Hematopoietic multipotent progenitor cell treated with erythropoietin and hydrocortisone succinate and interleukin-3 and kit ligand, for 6 days (in vitro differentiated cells): ENCODE measurements at places on chromosomes 1 and 21.

DNA sequence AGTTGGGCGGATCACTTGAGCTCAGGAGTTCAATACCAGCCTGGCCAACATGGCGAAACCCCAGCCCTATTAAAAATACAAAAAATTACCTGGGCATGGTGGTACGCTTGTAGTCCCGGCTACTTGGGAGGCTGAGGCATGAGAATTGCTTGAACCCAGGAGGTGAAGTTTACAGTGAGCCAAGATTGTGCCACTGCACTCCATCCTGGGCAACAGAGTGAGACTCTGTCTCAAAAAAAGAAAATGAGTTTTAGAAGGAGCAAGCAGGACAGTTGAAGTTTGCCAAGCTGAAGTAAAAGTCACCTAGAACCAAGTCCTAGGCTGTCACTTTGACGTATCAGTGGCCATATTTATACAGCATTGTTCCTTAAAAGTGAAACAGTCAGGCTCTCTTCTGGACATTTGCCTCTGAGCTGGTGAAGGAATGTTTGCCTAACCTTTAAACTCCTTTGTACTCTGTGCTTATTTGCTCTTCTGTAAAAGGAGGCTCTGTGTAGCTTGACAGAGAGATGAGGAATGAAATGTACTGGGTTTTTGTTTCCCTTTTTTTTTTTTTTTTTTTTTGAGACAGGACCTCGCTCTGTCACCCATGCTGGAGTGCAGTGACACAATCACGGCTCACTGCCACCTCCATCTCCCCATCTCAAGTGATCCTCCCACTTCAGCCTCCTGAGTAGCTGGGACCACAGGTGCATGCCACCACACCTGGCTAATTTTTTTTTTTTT, 2.8 kb downstream of the RAB4A start:
- no peak for DNase-seq

DNA sequence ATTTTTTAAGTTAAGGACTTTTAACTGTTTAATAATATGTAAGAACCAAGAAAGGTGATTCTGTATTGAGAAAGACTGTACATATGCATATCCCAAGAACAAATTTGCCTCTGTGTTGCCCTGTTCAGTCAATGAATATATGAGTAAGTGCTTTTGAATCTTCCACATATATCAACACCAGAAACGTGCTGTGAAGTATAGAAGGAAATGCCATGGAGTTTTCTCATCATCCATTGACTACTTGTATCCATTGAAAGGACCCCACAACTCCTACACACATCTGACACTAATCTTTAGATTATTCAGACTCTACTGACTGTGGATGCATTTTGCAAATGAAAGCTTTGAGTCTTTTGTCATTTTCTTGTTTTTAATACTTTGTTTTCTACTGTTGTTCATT, 366.9 kb downstream of the S1PR1 start:
- DNase-seq, result no peak

DNA sequence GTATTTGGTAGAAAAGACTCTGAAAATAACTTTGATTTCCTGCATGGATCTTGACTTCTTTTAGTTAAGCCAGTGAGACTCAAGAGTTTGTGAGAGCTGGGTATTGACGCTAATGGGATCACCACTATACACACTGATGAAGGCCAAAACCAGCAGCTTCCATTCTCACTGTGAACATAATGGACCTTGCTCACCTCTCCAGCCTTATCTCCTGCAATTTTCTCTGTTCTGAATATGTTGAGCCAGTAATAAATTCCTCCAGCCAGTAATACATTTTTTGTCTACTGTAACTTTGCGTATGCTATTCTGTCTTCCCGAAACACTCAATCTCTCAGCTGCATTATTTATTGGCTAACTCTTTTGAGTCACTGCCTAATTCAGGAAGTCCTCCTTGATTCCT, 111.6 kb upstream of the PPP2R5A start:
- DNase-seq, result no peak

- no peak for DNase-seq
These were observed 40.0 kb downstream of the RCAN1 start for GRCh38 chr21:34574601-34575529.

GRCh38 chr1:47684964-47685762, 247.3 kb downstream of the FOXD2 start:
- no peak for DNase-seq

DNA sequence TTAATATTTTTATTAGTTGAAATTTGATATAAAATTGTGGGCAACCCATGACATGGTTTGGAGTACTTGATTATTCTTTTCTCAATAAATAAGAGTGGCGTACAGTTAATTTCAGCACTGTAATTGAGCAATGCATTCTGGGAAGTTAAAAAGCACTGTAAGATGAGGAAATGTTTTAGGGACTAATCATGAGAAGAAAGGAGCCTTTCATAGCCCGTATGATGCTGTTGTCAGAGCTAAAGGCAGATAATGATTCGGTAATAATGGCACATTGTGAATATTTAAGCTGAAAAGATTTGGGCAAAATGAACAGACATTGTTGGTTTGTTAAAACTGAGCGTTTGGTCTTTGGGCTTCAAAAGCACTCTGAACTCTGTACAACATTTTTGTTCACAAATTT, 139.3 kb downstream of the NFIA start:
- no peak for DNase-seq

DNA sequence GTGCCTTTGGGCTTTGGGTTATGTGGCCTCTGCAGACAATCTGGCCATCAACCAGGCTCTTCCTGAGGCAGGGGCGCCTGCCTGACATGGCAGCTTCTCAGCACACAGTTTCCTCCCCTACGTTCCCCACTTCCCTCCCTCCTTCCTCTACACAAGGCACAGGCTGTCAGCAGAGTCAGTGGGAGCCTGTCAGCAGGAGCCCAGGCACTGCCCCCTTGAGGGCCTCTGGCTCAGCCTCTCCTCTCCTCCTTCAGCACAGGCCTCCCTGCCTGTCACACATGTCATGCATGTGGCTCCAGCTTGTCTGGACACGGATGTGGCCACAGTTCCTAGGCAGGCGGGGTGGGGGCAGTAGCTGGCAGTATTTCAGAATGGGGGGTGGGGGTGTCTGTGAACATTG, 52.2 kb upstream of the ARTN start:
- DNase-seq, result peak; percentile 46

- DNase-seq, result no peak
These were observed 13.4 kb downstream of the LRRC41 start for GRCh38 chr1:46289976-46290375.

DNA sequence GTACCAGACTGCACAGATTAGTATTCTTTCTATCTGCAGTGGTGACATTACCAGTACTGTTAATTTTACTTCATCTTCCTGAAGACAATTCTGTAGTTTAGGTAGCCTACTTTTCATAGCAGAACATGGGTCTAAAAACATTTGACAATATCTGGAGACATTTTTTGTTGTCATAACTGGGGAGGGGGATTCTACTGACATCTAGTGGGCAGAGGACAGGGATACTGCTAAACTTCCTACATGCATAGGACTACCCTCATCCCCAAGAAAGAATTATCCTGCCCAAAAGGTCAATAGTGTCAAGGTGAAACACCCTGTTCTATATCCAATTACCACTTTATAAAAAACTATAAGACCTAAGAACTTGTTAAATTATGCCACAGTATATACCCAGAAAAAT, 3.4 kb upstream of the ARHGAP29 start:
- DNase-seq, result peak; percentile 17

GRCh38 chr1:162030759-162031280, 7.2 kb upstream of the OLFML2B start:
- no peak for DNase-seq

GRCh38 chr1:212396638-212397037, 18.0 kb downstream of the PACC1 start:
- peak; percentile 12 for DNase-seq

DNA sequence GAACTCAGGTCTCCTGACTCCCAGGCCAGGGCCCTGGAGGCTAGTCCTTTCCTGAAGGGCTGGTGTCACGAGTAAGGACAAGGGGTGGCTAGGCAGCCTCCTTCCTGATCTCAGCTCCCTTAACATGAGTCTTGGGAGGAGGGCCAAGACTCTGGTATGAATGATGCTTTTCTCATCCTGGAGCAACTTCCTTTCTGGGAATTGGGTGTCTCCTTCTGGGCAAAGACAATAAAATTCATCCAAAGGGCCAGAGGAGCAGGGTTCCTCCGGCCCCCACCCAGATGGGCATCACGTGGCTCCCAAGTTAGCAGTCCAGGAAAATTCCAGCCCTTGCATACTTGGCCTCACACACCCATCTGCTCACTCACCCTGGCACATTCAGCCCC, at the start of gene FAM167B:
FAM167B (plus strand) TSS at position 335 of the 386 bp plus-strand sequence. CDS start 200 bp downstream, outside the sequence.
- no peak for DNase-seq

DNA sequence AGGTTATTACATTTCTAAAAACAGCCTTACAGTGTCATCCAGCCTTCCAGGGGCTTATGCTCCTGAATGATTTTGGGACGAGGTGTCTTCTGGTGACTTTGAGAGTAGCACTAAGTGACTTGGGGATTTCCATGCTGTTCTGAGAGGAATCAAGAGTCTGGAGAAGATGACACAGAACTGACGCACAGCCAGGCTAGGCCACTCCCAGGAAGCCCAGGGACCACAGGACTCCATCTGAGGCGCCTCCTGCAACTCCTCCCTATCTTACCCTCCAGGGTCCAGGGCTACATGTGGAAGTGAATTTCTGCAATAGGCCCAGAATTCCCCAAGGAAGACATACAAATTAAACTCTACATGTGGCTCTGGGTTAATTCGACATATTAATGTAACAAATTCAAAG, 92.5 kb downstream of the SLC25A24 start:
- peak; percentile 30 for DNase-seq

DNA sequence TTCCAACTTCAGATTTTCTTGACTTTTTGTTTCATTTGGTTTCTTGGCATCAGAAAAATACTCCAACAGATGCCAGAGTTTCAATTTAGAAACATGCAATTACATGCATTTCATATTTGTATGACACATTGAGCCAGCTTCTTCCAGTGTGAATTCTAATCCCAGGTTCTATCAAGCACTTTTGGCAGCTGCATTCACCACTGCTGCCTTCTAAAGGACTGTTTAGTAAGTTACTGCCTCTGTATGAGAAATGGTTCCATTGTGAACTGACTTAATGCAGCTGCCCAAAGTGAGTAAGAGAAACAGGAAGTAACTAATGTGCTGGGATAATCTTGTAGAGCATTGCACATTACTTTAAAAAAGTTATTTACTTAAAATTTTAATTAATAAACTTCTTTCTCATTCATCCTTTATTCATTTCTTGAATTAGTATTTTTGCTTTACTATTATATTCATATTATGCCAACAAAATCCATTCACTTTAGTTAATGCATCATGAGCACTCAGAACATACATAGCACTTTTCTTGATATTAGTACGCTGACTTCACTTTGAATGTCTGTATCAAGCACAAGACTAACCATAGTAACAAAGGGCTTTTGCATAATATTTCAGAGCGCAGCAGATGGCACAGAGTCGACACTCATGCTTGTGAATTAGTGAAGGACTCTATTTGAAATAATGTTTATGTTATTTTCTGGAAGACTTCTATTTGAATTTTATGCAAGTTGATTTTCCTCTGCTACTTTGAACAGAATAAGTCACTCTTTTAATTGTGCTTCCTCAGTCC, 9.8 kb downstream of the RGS18 start:
- DNase-seq, result peak; percentile 65

DNA sequence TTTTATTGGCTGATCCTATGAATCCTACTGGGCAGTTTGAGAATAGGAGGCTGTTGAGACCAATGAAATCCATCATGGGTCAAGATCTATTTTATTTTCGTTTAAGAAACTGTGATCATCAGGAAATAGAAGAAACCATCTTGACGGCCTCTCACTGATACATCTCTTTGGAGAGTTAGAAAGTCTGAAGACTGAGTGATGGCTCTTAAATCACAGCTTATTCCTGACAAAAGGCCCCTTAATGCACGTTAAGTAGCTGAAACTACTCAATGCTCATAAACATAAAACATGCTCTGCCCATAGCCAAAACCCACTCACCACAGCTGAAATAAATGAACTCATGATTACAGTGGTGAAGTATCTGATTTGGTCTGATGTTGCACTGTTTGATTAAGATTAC, 784.5 kb upstream of the NEGR1 start:
- DNase-seq, result no peak

DNA sequence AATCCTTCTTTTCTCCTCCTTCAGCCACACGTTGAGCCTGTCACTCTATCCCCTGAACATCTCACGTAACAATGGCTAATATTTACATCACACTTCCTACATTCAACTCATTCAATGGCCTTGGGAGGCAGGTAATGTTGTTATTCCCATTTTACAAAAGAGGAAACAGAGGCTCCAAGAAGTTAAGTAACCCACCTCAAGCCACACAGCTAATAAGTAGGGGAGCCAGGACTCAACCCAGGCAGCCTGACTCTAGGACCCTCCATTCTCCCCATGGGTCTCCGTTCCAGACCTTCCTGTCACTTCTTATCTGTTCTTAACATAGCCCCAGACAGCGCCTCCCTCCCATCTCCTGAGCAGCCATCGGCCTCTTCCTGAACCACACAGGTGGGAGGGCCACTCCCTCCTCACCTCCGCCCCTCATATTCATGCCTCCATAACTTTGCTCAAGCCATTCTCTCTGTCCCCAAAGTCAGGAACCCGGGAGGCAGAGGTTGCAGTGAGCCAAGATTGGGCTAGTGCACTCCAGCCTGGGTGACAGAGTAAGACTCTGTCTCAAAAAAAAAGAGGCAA, 2.2 kb downstream of the PADI4 start:
- no peak for DNase-seq

GRCh38 chr1:172698224-172698623, 39.3 kb downstream of the FASLG start:
- DNase-seq, result no peak

DNA sequence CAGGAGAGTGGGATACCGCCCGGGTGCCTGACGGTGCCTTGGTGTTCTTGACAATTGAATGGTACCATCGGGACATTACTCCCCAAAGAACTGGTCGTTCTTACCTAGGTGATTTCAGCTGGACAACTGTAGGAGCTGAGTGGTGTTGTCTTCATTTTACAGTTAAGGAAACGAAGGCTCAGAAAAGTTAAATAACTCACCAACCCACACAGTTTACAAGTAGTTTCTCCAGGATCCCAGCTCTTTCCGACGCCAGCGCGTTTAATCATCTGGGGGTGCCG, 1.6 kb downstream of the PIK3CD start:
- no peak for DNase-seq

DNA sequence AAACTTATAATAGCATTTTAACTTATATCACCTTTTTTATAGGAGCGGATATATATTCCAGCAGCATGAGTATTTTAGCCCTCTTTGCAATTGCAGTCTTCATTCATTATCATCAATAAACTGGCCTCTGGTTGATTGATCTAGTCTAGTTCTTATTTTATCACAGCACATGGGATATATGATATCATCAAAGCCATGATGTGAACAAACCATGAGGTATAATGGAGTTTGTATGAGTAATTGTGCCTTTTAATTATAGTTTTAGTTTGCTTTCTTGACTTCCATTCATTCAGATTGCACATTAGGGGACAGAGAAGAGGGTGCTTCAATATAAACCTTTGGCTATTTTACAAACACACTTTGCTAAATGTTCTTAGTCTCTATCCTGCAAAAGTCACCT, 3.5 kb upstream of the UBR4 start:
- no peak for DNase-seq

GRCh38 chr1:60052601-60053000, 21.0 kb downstream of the C1orf87 start:
- DNase-seq, result no peak
